ENCODE measurements at places on chromosomes 6 and 20.

GRCh38 chr6:73418081-73418741 lies 23.6 kb downstream of the DDX43 start:
- DNase-seq, result no peak

GRCh38 chr6:7742223-7742785 lies 16.4 kb downstream of the BMP6 start:
- no peak for DNase-seq

DNA sequence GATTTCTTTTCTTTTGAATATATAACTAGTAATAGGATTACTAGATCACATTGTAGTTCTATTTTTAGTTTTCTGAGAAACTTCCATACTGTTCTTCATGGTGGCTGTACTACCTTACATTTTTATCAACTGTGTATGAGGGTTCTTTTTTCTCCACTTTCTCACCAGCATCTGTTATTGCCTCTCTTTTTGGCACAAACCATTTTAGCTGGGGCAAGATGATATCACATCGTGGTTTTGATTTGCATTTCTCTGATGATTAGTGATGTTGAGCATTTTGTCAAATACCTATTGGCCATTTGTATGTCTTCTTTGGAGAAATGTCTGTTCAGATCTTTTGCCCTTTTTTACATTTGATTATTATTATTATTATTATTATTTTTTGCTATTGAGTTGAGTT lies 86.1 kb upstream of the TCF21 start:
- DNase-seq, result no peak

DNA sequence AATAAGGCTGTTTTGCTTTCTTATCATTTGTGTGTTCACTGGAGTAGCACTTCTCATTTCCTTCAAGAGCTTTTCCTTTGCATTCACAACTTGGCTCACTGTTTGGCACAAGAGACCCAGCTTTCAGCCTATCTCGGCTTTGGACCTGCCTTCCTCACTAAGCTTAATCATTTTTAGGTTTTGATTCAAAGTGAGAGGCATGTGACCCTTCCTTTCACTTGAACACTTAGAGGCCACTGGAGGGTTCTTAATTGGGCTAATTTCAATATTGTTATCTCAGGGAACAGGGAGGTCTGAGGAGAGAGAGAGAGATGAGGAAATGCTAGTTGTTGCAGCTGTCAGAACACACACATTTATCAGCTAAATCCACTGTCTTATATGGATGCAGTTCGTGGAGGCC lies 82.9 kb upstream of the SCAF8 start:
- DNase-seq, result no peak

DNA sequence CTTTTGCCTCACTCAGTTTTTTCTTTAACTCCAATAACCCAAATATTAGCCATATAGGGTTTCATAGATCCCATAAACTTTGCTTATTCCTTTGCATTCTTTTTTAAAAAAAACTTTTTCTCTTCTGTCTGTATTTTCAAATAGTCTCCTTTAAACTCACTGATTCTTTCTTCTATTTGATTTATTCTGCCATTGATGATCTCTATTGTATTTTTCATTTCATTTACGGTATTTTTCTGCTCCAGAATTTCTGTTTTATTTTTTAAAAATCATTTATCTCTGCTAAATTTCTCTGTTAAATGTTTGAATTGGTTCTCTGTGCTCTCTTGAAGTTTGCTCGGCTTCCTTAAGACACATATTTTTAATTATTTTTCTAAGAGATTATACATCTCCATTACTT lies 573.3 kb upstream of the MAN1A1 start:
- no peak for DNase-seq

DNA sequence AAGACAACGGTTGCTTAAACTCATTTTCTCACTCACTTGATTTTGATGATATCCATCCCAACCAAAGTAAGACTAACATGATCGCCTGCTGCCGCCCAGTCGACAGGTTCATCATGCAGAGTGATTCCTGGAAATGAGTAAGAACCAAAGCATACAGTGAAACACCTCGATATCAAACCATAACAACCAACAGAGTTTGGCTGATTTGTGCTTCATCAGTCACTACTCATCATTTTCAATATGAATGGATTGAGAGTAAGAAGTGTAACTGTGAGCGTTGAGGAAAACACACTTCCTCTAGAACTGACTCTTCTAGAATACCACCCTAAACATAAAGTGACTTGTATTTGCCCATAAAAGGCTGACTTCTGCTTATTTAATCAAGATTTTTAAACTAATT lies 29.2 kb upstream of the ALDH8A1 start:
- no peak for DNase-seq

- no peak for DNase-seq
Measured at GRCh38 chr6:168600381-168600780, 159.4 kb downstream of the SMOC2 start.

- DNase-seq, result no peak
Measured at GRCh38 chr6:158835616-158836221, 16.6 kb upstream of the EZR start.

DNA sequence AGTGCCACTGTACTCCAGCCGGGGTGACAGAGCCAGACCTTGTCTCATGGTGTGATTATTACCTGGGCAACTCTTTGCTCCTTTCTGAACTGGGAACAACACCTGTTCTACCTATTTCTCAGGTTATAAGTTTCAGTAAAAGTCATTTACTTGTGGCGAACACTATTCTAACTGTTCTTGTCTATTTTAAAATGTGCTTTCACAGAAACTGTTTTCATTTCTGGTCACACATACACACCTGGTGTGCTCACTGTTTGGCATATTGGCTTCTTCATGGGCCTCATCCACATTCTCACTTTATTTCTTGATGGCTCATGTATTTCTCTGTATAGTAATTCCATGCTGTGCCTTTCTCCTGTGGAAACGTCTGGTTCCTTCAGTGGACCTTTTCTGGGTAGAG lies 30.5 kb upstream of the XRN2 start:
- no peak for DNase-seq

DNA sequence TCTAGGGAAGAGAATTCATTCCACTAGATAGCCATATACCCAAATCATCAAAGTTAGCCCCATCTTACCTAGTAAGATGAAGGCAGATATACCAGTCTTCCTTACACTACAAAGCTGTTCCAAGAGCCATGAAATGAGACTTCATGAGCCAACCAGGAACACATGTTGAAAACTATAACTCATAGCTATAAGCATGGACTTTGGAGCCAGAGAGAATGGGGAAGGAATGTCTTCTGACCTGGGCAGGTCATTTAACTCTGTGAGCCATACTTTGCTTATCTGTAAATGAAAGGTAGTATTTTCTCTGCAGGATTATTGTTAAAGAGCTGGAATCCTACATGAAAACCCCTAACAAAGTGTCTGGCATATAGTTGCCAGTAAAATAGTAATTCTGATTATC lies 27.3 kb downstream of the ADGRF5 start:
- DNase-seq, result no peak

GRCh38 chr20:63807654-63808053 lies 23.4 kb downstream of the ZBTB46 start:
- no peak for DNase-seq

DNA sequence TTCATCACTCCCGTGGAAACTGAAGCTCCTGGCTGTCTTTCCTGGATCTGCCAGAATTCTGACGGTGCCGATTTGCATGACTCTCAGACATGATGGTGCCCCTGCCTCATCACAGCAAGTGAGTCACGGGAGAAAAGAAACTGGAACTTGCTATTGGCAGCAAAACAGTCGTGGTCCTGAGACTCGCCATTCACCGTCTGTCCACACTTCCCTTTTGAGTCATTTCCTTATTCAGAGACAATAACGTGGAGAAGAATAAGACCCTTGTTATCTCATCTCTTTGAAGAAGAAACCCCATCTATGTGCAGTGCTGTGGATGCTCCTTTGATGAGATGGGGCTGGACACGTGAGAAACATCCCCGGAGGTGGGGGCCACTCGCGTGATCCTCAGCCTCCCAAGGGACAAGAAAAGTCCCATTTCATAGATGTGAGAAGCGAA lies 4.2 kb downstream of the GPR31 start:
- DNase-seq, result no peak

DNA sequence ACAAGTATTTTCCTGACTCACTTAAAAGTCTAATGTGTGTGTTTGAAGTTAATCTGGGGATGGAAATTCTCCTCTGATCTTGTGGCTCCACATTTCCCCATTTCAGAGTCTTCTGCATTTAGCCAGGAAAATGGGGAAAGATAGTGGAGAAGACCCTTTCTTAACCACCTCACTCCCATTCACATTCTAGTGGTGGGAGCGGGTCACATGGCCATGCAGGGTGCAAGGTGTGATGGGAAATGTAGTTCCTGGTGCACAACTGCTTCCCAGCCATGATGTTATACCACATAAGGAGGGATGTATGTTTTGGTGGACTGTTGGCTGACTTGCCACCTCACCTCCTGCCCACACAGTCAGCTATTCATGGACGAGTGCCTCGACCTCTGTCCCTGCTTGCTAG lies 61.8 kb downstream of the BANF2 start:
- DNase-seq, result no peak

- no peak for DNase-seq
Measured at GRCh38 chr20:10902576-10903282, 228.9 kb upstream of the JAG1 start.

DNA sequence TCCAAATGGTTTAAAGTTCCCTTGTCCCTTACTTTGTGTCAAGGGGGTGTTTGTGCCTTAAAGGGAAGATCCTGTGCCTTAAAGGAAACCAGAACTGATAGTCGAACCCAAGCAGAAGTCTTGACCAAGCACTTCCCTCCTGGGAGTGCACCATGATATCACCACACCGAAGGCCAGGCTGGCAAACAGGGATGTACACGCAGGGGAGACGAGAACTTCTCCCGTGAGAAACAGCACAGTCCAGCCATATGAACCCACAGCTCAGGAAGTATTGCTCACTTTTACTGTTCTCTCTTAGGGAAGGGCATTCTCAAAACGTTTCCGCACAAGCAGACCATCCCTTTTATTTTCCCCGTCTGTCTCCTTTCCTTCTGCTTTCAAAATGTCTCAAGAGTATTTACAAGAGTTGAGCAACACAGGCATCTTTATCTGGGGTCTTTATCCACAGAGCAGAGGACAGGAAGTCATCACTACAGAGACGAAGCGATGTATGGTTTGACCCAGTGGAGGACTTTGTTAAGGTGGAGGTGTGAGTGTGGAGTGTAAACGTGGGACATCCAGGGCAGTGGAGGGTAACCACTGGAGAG lies 12.8 kb upstream of the SERPINB1 start:
- no peak for DNase-seq

GRCh38 chr20:45098103-45098773 lies 2.7 kb downstream of the KCNS1 start:
- no peak for DNase-seq

DNA sequence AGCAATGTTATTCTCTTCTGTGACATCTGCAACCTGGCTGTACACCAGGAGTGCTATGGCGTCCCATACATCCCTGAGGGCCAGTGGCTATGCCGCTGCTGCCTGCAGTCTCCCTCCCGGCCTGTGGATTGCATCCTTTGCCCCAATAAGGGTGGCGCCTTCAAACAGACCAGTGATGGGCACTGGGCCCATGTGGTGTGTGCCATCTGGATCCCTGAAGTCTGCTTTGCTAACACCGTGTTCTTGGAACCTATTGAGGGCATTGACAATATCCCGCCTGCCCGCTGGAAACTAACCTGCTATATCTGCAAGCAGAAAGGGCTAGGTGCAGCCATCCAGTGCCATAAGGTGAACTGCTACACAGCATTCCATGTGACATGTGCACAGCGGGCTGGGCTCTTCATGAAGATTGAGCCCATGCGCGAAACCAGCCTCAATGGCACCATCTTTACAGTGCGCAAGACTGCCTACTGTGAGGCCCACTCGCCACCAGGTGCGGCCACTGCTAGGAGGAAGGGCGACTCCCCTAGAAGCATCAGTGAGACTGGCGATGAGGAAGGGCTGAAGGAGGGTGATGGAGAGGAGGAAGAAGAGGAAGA lies 4.6 kb downstream of the BRPF3 start:
- no peak for DNase-seq

GRCh38 chr6:112841553-112842329 lies 494.6 kb downstream of the RFPL4B start:
- no peak for DNase-seq

GRCh38 chr20:34543463-34544056 lies 15.0 kb upstream of the MAP1LC3A start:
- DNase-seq, result no peak

GRCh38 chr6:105817370-105817769 lies 268.8 kb upstream of the PRDM1 start:
- no peak for DNase-seq

- no peak for DNase-seq
Measured at GRCh38 chr6:124356811-124357210, 553.1 kb downstream of the NKAIN2 start.

- no peak for DNase-seq
Measured at GRCh38 chr6:34836008-34836407, 44.1 kb downstream of the BLTP3A start.

- no peak for DNase-seq
Measured at GRCh38 chr20:41526327-41526726, 91.8 kb downstream of the CHD6 start.

Data from stimulated activated CD8-positive, alpha-beta memory T cell treated with anti-CD3 and anti-CD28 coated beads, Interleukin-12 subunit alpha, Interleukin-12 subunit beta, amount 100 ng/mL, for 1 hour (primary cell).